ENCODE measurements at places on chromosomes 1 and 21. TPM values are rescaled to one million over a fixed set of nuclear protein-coding genes. Genes with fewer than 3 reads are reported as not detected.

Gene CD48
- 33.6 TPM for total RNA-seq

DNA sequence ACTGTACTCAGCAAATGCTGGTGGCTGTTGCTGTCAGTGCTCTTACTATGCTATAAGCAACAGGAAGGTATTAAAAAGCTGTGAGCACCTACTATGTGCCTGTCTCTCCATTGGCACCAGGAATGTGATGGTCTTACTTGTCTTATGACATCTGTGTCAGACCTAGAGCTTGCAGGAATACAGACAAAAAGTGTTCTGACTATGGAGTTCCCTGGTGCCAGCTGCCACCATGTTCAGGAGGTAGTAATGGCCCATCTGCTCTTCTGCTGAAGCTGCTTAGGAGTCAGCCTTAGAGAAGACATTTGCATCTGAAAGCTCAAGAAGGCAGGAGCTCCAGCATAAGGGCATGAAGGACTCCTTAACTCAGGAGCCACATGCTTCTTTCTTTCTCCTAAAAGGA is 52.3 kb downstream of the MAB21L3 start:
- H3K4me3 ChIP-seq: no peak overlapping the region
- H3K36me3 ChIP-seq: no peaks in the 10 kb centered on the region
- H3K27me3 ChIP-seq: no peaks in the 10 kb centered on the region
- H3K27ac ChIP-seq: no peak overlapping the region

DNA sequence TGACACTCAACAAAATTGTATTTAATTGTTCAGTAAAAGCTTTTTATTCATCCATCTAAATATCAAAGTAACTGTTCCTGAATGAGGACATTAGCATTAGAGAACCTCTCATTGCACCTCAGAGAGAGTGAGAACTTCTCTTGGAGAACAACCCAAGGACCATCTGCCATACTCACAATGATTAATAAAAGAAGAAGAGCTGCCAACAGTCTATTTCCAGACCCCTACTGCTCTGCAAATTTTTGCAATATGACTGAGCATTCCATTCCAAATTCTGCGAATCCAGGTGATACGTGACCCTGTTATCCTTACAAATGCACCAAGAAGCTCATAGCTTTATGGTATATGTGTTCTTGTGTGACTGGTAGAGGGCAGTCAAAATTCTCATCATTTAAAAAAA is 422.5 kb downstream of the NEGR1 start:
- H3K27me3 ChIP-seq: no peaks in the 10 kb centered on the region
- H3K4me3 ChIP-seq: no peak overlapping the region
- no peak for DNase-seq
- H3K27ac ChIP-seq: no peak overlapping the region
- H3K36me3 ChIP-seq: no peaks in the 10 kb centered on the region
- H3K4me1 ChIP-seq: no peaks in the 10 kb centered on the region

Gene NBL1
- total RNA-seq: 107 TPM

Gene FAM3B
- total RNA-seq: 6.7 TPM

Gene ANGPTL3
- not detected for total RNA-seq

DNA sequence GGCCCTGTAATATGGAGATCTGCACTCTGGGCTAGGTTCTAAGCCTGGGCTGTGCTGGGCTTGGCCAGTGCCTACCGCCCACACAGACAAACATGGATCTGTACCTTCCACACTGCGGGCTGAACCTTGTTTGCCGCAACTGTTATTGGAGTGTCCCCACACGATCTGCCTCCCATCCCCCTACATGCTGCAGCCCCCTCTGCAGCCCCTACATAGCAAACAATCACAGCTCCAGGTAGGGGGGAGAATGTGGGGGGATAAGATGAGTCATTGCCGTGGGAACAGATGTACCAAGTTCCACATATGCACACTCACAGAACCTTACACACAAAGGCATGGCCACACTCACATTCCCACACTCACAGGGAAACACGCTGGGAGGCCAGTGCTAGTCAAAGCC is 2.1 kb upstream of the HCRTR1 start:
- no peaks in the 10 kb centered on the region for H3K27me3 ChIP-seq
- peaks cover 6% of the 10 kb centered on the region for H3K4me1 ChIP-seq
- no peak for DNase-seq
- H3K4me3 ChIP-seq: no peak overlapping the region

Gene RLF
- total RNA-seq: 10.9 TPM

GRCh38 chr1:58432851-58433668 is 113.5 kb downstream of the OMA1 start:
- H3K27me3 ChIP-seq: no peaks in the 10 kb centered on the region
- no peaks in the 10 kb centered on the region for H3K36me3 ChIP-seq
- no peaks in the 10 kb centered on the region for H3K4me1 ChIP-seq
- H3K27ac ChIP-seq: no peak overlapping the region

GRCh38 chr1:63126104-63126503 is 196.3 kb upstream of the FOXD3 start:
- no peak overlapping the region for H3K27ac ChIP-seq
- DNase-seq: no peak
- no peak overlapping the region for H3K4me3 ChIP-seq

Gene PBX1
- total RNA-seq: 112 TPM

DNA sequence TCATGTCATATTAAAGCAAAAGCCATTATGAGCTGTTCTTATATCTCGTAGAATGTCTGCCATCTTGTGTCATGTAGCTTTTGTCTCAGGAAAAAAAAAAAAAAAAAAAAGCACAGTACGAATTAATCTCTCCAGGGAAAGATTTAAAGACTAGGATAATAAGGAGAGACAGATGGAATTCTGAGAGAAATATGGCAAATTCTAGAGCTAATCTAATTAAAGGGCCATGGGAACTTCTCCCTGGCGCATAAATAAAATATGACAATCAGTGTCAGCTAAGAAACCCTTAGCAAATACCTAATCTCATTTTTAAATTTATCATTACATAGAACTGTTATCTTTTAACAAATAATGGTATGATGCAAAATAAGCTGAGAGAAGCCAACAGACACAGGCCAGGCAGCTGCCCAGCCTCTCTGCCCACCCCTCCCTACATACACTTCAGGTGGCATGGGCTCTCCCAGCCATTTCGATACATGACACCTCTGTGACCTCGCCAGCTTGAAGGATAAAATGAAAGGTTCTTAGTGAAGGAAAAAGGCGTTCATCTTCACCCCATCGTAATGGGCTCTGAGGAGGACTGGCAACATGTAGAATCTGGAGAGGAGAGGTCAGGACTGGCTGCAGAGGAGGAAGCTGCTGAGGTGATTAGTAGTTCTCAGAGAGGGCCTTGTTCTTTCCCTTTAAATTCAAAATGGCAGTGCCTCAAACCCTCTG is 39.8 kb downstream of the DISC1 start:
- peaks cover 6% of the 10 kb centered on the region for H3K4me1 ChIP-seq
- no peaks in the 10 kb centered on the region for H3K36me3 ChIP-seq
- H3K27me3 ChIP-seq: no peaks in the 10 kb centered on the region
- DNase-seq: no peak
- no peak overlapping the region for H3K27ac ChIP-seq
- H3K4me3 ChIP-seq: no peak overlapping the region

Gene TPM3
- 433 TPM for total RNA-seq

GRCh38 chr1:176434234-176434633 is 28.7 kb upstream of the PAPPA2 start:
- DNase-seq: no peak
- no peak overlapping the region for H3K4me3 ChIP-seq
- H3K27ac ChIP-seq: no peak overlapping the region
- H3K4me1 ChIP-seq: no peaks in the 10 kb centered on the region

Gene LMX1A
- not detected for total RNA-seq

- peaks cover 26% of the 10 kb centered on the region for H3K4me1 ChIP-seq
- peak; percentile 95 for DNase-seq
- H3K36me3 ChIP-seq: peaks cover 11% of the 10 kb centered on the region
Measured at GRCh38 chr1:205598841-205599668, 32.8 kb downstream of the ELK4 start.

Gene RGS1
- 86.6 TPM for total RNA-seq

DNA sequence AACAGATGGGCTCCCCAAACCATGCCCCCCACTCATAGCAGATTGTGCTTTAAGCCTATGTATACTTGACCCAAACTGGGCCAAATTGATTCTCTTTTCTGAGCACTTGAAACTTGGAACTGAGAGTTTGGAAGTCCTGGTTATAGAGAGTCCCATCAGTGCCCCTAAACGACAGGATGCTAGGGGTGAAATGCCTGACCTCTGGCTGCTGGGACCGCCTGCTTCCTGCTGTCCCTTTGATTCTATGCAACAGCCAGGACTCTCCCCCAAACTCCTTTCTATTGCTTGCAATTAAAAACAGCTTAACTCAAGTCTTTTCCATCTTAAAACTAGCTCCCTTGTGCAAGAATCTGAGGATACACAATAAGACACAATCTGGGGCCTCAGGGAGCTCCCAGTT is 4.7 kb downstream of the C1orf210 start:
- no peaks in the 10 kb centered on the region for H3K27me3 ChIP-seq
- no peak overlapping the region for H3K4me3 ChIP-seq
- peak; percentile 76 for DNase-seq
- H3K36me3 ChIP-seq: no peaks in the 10 kb centered on the region

Data from lung (tissue), 17 donors.